ENCODE measurements at places on chromosomes 7 and 10. TPM values are rescaled to one million over a fixed set of nuclear protein-coding genes. Genes with fewer than 3 reads are reported as not detected.

DNA sequence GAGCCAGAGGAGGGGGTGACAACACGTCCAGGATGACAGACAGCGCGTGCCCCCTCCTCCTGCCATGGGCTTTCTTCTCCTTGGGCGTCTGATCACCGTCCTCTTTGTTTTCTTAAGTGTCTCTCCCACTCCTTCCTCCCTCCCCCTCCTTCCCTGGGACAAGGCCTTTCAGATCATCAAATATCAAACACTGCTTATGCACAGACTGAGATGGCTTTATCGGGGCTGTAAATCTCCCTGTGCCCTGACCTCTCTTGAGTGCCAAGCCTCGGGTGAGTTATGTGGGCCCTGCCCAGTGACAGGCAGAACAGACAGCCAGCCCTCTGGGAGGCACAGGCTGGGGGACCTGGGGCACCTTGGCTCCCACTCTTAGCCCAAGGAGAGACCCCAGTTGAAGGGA lies 116.4 kb downstream of the C10orf105 start:
- DNase-seq: no peak

DNA sequence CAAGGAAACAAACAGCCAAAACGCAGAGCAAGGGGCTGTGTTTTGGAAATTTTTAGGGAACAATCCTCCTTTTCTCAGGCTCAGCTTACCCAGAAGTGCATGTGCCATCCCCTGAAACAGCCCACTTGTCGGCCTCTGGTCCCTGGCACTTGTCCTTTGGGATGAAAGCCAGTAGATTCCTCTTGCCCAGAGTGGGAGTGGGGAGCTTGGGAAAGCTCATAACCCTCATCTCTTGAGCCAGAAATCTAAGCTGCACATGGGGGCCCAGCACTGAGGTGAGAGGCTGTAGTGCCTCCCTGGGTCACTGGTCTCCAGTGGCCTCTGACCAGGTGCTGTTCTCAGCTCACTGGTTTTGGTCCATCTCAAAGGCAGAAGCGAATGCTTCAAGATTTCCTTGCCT lies 150.3 kb downstream of the RNF216 start:
- no peak for DNase-seq

DNA sequence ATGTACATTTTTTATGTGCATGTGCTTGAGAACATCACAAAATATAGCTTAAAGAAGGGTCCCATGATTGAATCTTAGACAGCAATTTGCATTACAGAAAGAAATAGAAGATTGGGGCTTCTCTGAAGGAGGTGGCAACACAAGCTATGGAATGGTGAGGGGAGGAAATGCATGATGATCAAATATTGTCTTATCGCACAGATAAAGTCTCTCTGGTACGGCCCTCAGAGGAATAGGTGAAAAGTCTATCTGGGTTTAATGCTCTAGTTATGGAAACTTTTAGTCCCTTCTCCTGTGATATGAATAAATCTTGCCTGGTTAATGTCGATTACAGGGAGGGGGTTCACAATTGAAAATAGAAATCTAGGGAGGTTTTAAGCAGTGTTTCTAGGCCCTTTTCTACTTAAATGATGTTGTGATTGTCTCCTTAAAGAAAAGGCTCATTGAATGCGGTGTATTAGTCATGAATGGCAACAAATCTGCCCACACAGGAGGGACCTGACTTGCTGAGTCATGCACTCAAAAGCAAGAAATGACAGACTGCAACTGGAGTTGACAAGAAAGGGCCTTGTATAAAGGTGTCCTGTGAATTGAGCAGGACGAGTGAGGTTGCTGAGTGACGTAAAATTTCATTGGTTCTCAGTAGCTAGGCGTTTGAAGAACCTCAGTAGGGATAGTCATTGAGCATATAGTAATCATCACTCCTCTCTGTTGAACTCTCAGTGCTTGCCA lies 133.4 kb upstream of the CSTF2T start:
- no peak for DNase-seq

DNA sequence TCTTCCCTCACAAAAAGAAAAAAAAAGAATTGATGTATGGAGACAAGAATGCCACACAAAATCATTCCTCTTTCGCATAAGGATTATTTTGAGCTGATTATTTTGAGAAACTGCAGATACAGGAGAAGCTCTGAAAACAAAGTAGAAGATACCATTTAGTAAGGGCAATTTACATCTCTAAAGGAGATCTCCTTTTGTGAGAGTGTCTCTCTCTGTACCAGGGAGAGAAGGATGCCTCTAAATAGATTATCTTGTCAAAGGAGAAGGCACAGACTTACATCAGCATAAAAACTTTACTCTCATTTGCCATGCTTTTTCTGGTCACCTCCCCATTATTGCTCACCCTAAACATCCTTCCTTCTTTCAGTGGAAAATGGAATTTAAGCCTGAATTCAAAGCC lies 747.9 kb upstream of the COBL start:
- no peak for DNase-seq

GRCh38 chr7:138755331-138755747 lies 42.5 kb upstream of the TMEM213 start:
- no peak for DNase-seq

GRCh38 chr7:100469227-100470044 lies 5.4 kb upstream of the SPACDR start:
- DNase-seq: peak; percentile 77

GRCh38 chr10:92268748-92269147 lies 22.1 kb downstream of the CPEB3 start:
- DNase-seq: no peak

IL6 gene
- total RNA-seq: 0.60 TPM

LRMDA gene
- not detected for total RNA-seq
